ENCODE measurements at places on chromosomes 3 and 15. TPM values are rescaled to one million over a fixed set of nuclear protein-coding genes. Genes with fewer than 3 reads are reported as not detected.
A peak's percentile ranks its signal among the peaks of the same experiment; 100 is the strongest.

GRCh38 chr3:152466784-152467183, 198.1 kb downstream of the MBNL1 start:
- no peak overlapping the region for H3K4me3 ChIP-seq
- peaks cover 6% of the 10 kb centered on the region for H3K4me1 ChIP-seq
- H3K27ac ChIP-seq: peak overlapping the region; percentile 31
- no peak for DNase-seq
- H3K36me3 ChIP-seq: peaks cover 23% of the 10 kb centered on the region

DNA sequence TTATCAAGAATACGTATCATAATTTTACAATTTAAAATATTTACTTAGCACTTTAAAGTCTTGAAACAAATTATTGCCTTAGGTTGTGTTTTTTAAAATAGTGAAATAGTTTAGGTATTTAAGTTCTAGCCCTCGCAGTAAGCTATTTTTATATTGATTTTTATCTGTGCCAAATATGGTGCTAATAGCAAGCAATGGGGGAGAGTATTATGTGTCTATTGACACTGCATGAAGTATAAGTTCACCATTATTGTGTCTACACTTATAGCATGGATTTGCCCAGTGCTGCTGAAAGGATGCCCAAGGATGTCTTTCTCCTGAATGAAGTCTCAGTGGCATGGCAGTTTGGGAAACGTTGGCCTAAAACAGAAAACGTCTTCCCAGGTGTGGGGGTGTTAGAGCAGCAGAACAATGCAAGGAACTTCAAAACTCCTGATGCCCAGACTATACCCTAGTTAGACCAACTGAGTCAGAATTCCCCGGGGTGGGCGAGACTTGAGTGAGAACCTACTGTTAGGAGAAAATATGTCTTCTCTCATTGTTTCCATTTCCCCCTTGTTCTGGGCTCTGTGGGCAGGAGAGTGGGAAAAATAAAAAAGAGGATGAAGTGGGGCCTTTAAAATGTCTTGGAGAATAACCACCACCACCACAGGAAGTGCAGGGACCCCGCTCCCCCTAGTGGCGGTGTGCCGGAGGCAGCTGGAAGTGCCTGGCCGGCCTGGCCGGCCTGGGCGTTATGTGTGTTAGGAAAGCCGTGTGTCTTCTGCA, 104.2 kb upstream of the SLC7A14 start:
- H3K4me1 ChIP-seq: peaks cover 4% of the 10 kb centered on the region
- H3K36me3 ChIP-seq: no peaks in the 10 kb centered on the region
- no peak overlapping the region for H3K4me3 ChIP-seq

- no peak overlapping the region for H3K4me3 ChIP-seq
- no peak for DNase-seq
- no peaks in the 10 kb centered on the region for H3K27me3 ChIP-seq
- H3K4me1 ChIP-seq: no peaks in the 10 kb centered on the region
- peaks cover 50% of the 10 kb centered on the region for H3K36me3 ChIP-seq
These were observed 8.0 kb downstream of the CDAN1 start for GRCh38 chr15:42728972-42729371.

DNA sequence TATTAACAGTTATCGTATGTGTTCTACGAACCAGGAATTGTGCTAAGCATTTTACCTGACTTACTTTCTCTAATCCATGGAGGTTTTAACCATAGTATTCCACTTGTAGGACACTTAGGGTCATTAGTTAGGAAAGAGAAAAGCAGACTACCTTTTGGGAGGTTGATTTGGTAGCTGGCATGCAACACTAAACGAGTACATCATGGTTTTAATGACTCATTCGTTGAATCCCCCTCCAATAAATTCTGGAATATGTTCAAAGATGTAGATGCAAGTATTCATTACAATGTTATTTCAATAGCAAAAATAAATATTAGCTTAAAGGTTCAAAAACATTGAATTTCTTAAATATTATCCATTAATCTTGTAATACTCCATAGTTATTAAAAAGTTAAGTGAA, 162.5 kb downstream of the FMN1 start:
- H3K27ac ChIP-seq: no peak overlapping the region
- no peaks in the 10 kb centered on the region for H3K36me3 ChIP-seq
- DNase-seq: no peak
- no peak overlapping the region for H3K4me3 ChIP-seq

- no peaks in the 10 kb centered on the region for H3K36me3 ChIP-seq
- H3K27ac ChIP-seq: no peak overlapping the region
- no peak overlapping the region for H3K4me3 ChIP-seq
- peaks cover 34% of the 10 kb centered on the region for H3K4me1 ChIP-seq
- no peak for DNase-seq
- H3K27me3 ChIP-seq: no peaks in the 10 kb centered on the region
These were observed 36.2 kb downstream of the C2CD4B start for GRCh38 chr15:62128916-62129315.

GRCh38 chr15:71743861-71744382, 66.4 kb upstream of the NR2E3 start:
- no peak overlapping the region for H3K27ac ChIP-seq
- H3K4me3 ChIP-seq: no peak overlapping the region
- H3K4me1 ChIP-seq: no peaks in the 10 kb centered on the region
- H3K27me3 ChIP-seq: peaks cover 5% of the 10 kb centered on the region
- peak; percentile 78 for DNase-seq

DNA sequence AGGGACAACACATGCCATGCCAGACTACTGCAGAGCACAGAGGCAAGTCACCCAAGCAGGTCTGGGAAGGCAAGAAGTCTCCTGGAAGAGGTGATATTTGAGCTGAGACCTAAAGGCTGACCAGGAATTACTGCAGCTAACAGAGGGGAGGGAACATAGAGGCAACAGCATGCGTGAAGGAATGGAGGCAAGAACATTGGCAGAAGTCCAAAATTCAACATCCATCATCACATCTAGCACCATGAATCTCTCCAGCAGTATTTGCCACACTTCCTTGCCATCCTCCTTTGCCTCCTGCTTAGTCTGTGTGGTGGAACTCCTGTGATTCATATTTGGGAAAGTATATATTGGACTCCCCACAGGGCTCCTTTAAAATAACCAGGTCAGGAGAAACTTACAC, 870 bp upstream of the TSEN2 start:
- H3K27me3 ChIP-seq: no peaks in the 10 kb centered on the region
- H3K27ac ChIP-seq: peak overlapping the region; percentile 97
- peak overlapping the region; percentile 96 for H3K4me3 ChIP-seq
- peaks cover 12% of the 10 kb centered on the region for H3K36me3 ChIP-seq
- no peak for DNase-seq

- no peak overlapping the region for H3K4me3 ChIP-seq
- H3K27ac ChIP-seq: no peak overlapping the region
- peaks cover 3% of the 10 kb centered on the region for H3K36me3 ChIP-seq
These were observed 92.6 kb downstream of the TFDP2 start for GRCh38 chr3:142056656-142057330.

- peak overlapping the region; percentile 31 for H3K27ac ChIP-seq
- peaks cover 12% of the 10 kb centered on the region for H3K4me1 ChIP-seq
- no peaks in the 10 kb centered on the region for H3K27me3 ChIP-seq
- peaks cover 36% of the 10 kb centered on the region for H3K36me3 ChIP-seq
- H3K4me3 ChIP-seq: no peak overlapping the region
- no peak for DNase-seq
These were observed 146.6 kb downstream of the TBL1XR1 start for GRCh38 chr3:177050501-177051237.

DNA sequence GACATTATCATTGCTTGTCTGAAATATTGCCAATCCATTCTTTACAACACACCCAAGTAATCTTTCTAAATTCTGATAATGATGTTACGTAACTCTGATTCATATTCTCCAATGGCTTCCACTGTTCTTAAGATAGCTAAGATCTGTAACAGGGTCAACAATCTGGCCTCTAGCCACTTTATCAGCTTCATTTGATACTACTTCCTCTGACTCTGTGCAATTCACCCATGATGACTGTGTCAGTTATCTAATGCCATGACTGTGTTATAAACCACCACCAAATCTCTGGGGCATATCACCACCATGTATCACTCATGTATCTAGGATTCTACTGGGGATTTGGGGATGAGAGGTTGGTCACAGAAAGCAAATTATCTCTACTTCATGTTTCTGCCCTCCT, 44.0 kb downstream of the CD200 start:
- peaks cover 42% of the 10 kb centered on the region for H3K4me1 ChIP-seq
- DNase-seq: no peak
- H3K4me3 ChIP-seq: no peak overlapping the region
- H3K27me3 ChIP-seq: no peaks in the 10 kb centered on the region
- no peak overlapping the region for H3K27ac ChIP-seq

DNA sequence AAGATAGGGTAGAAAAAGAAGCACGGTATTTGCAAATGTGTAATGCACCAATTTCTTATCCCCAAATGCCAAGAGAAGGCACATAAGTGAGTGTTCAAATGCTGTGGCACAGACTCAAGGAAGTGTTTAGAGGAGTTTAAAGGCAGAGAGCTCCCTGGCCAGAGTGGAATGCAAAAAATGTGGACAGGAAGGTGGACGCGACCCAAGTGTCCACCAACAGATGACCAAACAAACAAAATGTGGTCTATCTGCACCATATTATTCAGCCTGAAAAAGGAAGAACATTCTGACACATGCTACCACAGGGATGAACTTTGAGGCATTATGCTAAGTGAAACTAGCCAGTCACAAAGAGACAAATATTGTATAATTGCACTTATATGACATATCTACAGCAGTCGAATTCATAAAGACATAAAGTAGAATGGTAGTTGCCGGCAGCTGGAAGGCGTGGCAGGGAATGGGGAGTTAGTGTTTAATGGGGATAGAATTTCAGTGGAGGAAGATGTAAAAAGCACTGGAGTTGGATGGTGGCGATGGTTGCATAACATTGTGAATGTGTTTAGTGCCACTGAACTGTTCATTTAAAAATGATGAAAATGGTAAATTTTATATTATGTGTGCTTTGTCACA, 126.6 kb downstream of the SRGAP3 start:
- H3K4me3 ChIP-seq: no peak overlapping the region
- H3K4me1 ChIP-seq: no peaks in the 10 kb centered on the region
- no peaks in the 10 kb centered on the region for H3K36me3 ChIP-seq

- H3K36me3 ChIP-seq: no peaks in the 10 kb centered on the region
- H3K27ac ChIP-seq: no peak overlapping the region
- no peaks in the 10 kb centered on the region for H3K27me3 ChIP-seq
- DNase-seq: no peak
These were observed 4.8 kb downstream of the XIRP1 start for GRCh38 chr3:39187372-39188155.

DNA sequence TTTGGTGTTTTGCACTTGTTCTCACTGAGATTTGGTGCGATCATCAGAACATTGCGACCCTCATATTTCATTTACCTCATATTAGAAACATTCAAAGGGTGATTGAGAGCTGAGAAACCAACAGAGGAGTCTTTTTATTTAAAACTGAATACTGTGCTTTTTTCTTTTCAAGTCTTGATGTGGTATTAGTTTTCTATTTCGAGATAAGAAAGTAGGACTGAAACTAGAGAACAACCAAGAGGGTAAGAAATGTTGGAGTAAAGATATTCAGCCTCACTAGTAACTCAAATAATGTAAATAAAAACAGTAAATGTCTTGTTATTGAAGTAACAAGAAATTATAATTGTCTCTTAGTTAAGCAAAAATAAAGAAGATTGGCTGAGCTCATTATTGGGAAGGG, 26.5 kb downstream of the EFHB start:
- no peaks in the 10 kb centered on the region for H3K27me3 ChIP-seq
- H3K4me3 ChIP-seq: no peak overlapping the region
- no peaks in the 10 kb centered on the region for H3K4me1 ChIP-seq
- peaks cover 3% of the 10 kb centered on the region for H3K36me3 ChIP-seq
- DNase-seq: no peak
- H3K27ac ChIP-seq: no peak overlapping the region

DNA sequence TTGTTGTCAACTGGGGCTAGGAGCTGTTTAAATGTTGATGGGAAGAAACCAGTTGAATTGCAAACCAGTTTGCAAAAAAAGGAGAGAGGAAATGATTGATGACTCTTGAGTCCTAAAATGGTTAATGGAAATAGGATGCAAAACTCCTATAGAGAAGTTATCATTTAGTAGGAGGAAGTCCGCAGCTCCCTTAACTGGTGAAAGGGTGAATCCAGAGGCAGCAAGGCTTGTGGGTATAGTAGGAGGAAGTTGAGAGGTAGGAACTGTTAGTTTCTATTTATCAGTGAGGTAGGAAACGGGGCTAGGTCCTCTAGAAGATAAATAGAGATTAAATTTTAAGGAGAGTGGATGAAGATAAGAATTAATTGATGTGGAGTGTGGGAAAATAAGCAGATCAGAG, 15.4 kb downstream of the IREB2 start:
- peak overlapping the region; percentile 52 for H3K27ac ChIP-seq
- H3K27me3 ChIP-seq: no peaks in the 10 kb centered on the region
- H3K4me1 ChIP-seq: peaks cover 70% of the 10 kb centered on the region

DNA sequence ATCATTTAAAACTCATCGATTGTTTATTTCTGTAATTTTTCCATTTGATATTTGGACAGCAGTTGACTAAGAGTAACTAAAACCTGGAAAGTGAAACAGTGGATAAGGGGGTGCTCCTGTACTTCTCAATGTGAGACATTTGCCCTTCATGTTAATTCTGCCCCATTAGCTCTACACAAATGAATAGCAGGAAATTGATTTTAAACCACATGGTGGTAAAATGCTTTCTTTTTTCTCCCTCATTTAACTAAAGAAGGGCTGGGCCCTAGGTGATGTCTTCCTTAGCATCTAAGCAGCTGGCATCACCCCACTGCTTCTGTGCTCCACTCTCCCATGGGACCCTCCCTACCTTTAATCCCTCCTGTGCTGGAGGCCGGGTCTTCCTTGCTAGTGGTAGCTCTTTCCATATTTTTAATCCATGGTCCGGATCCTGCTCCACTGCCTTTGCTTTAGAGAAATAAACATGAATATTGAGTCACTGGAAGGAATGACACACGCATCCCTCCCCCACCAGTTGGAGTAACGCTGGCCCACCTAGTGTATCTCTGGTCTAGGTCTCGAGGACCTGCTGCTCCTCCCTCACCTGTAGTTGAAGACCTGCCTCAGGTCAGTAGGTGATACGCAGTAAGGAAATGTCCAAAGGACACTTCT, 30.2 kb upstream of the LAMP3 start:
- no peaks in the 10 kb centered on the region for H3K36me3 ChIP-seq
- H3K27me3 ChIP-seq: no peaks in the 10 kb centered on the region
- no peak overlapping the region for H3K4me3 ChIP-seq
- H3K4me1 ChIP-seq: peaks cover 7% of the 10 kb centered on the region
- DNase-seq: no peak

GRCh38 chr3:31067004-31067403, 172.5 kb upstream of the GADL1 start:
- DNase-seq: no peak
- H3K36me3 ChIP-seq: peaks cover 1% of the 10 kb centered on the region
- no peaks in the 10 kb centered on the region for H3K4me1 ChIP-seq
- no peak overlapping the region for H3K4me3 ChIP-seq

- DNase-seq: no peak
- H3K27ac ChIP-seq: no peak overlapping the region
- H3K27me3 ChIP-seq: peaks cover 4% of the 10 kb centered on the region
These were observed 529.0 kb upstream of the NECTIN3 start for GRCh38 chr3:110542552-110543150.

Gene GPR87
- 2.5 TPM for total RNA-seq

Gene MAPKAPK3
- total RNA-seq: 178 TPM

Gene ROPN1
- not detected for total RNA-seq

Gene TUSC7
- not detected for total RNA-seq

Gene TIMP4
- total RNA-seq: 0.11 TPM

Gene ADIPOQ
- not detected for total RNA-seq

Gene FAM3D
- total RNA-seq: not detected

Gene XXYLT1
- total RNA-seq: 5.4 TPM

Gene POLQ
- 23.4 TPM for total RNA-seq

Gene MKRN3
- total RNA-seq: 2.2 TPM

Gene COL6A6
- not detected for total RNA-seq

Gene GP9
- total RNA-seq: not detected

Gene ACP3
- not detected for total RNA-seq

Measured in activated CD4-positive, alpha-beta T cell treated with anti-CD3 and anti-CD28 coated beads for 36 hours (primary cell).